ENCODE measurements at places on chromosomes 7 and 10. TPM values are rescaled to one million over a fixed set of nuclear protein-coding genes. Genes with fewer than 3 reads are reported as not detected.

OR6V1 gene
- total RNA-seq: not detected

PNLIPRP1 gene
- total RNA-seq: not detected

KCND2 gene
- 9.4 TPM for total RNA-seq

DNA sequence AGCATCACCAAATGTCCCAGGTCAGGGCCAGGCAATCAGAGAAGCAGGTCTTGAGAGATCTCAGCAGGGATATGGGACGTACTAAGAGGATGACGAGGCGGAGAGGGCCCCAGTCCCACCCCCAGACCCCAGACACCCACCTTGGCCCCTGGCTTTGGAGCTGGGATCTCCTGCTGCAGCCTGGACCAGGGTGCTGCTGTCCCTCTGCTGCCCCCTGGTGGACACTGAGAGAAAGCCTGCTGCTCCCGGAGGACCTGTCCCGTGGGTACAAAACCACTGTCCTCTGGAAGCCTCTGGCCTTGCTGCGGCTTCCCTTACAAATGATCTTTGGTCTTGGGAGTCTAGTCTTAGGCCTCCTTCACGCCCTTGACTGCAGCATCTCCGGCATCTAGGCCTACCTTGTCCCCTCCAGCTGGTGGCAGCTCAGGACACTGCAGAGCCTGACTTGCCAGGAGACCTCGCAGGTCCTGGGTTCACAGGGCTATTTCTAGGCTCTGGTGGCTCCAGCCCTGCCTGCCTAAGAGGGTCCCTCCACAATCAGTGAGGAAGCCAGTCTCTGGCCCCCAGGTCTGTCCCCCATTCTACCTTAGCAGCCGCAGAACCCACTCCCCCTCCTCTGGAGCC lies 97.1 kb downstream of the RGS10 start:
- DNase-seq: peak; percentile 98

GRCh38 chr10:16867556-16867955 lies 50.3 kb upstream of the RSU1 start:
- DNase-seq: no peak

GRCh38 chr10:79268161-79268601 lies 79.1 kb upstream of the PPIF start:
- DNase-seq: peak; percentile 95

- DNase-seq: no peak
These were observed 8.4 kb upstream of the LYZL1 start for GRCh38 chr10:29280488-29280840.

GRCh38 chr10:72331575-72332422 lies 22.9 kb downstream of the DNAJB12 start:
- peak; percentile 95 for DNase-seq

DNA sequence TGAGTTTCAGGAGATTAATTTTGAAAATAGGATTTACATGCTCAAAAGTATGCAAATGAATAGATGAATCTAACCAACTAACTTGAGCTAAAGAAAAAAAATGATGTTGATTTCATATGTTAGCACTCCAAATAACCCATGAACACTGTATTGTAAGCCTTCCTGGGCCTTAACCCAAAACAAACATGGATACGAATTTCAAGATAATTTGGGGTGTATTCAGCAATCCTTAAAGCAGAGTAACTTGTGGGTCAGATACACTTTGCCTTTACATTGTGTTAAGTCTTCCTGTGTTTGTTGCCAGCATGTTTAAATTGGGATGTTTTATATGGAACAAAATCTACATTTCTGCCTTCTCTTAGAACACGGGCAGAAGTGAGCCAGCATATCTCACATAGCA lies 124.2 kb upstream of the WDR11 start:
- DNase-seq: peak; percentile 13

Data from osteoblast (primary cell).